ENCODE measurements at places on chromosomes 6 and 20.

DNA sequence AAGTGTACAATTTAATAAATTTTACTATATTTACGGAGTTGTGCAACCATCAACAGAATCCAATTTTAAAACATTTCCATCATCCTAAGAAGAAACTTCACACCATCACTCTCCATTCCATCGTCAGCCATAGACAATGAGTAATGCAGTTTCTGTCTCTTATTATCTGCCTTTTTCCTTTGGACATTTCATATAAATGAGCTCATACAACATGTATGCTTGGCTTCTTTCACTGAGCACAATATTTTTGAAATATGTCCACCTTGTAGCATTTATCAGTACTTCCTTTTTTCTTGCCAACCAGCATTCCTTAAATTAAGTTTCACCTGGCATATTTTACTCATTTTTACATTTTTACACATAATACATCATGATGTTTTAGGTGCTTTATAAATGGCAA is 22.7 kb upstream of the HIVEP1 start:
- DNase-seq: no peak

GRCh38 chr6:139713424-139713823 is 339.0 kb upstream of the CITED2 start:
- DNase-seq: no peak

- no peak for DNase-seq
Observed at GRCh38 chr6:100167585-100167984, 173.6 kb upstream of the MCHR2 start.

DNA sequence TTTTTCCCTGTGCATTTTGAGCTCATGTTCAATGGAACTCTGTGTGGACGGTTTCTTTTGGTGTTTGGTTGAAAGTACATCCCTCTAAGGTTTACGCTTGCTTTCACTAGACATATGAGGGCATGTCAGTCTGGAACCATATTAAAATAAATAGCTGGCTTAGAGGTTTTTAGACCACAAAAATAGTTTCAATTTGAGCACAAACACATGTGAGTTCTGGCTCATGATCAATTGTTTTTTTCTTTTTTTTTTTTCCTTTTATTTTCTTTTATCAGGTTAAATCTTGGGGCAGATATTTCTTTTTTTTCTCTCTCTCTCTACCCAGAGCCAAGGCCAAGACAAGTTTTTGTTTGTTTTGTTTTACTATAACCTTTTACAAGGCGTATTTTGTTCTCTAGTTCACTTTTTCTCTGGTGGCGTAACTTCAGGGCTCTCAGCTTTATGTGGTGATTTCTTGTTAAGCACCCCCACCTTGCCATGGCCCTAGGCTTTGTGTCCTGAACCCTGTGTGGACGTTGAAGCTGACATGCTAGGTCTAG is 92.9 kb downstream of the SHLD1 start:
- no peak for DNase-seq

- peak; percentile 92 for DNase-seq
Observed at GRCh38 chr6:21987501-21987957, 309.3 kb downstream of the PRL start.

GRCh38 chr6:52666523-52666922 is 4.4 kb upstream of the TMEM14A start:
- no peak for DNase-seq

- no peak for DNase-seq
Observed at GRCh38 chr20:35150846-35151579, 3.9 kb upstream of the EDEM2 start.

DNA sequence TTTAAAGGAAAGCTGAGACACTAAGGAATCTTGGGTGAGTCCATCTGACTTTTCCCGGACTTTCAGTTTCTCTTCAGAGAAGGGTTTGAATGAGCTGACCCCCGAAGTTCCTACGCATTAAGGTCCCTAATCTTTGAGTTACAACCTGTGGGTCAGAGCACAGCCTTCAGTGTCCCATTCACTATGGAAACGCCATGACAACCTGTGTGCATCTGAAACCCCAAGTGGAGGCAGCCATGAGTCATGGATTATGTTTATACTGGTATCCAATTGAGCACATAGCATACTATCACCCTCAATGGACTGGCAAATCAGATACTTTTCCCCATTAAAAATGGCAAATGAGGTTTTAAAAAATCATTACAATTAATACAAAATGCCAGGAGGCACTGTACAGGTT is 11.4 kb downstream of the MYLK4 start:
- DNase-seq: peak; percentile 70

- no peak for DNase-seq
Observed at GRCh38 chr6:109340811-109341210, 41.5 kb downstream of the CD164 start.

- peak; percentile 66 for DNase-seq
Observed at GRCh38 chr6:161272635-161273273, 1.1 kb downstream of the AGPAT4 start.

DNA sequence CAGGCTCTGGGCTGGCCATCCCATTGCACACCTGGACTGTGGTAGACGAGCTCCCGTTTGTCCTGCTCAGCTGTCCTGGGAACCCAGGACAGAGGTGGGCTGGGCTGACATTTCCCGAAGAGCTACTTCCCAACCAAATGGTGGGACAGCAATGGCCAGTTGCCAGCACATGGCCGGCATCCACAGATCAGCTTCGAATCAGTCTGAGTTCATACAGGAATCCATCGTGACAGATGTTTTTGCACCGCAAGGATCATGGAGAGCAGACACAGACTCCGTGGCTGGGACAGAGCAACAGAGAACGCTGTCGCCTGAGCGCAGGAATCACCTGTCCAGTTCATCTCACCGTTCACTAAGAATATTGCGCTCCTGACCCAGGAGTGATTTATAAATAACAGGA is 198.5 kb downstream of the TTLL2 start:
- DNase-seq: no peak

- DNase-seq: no peak
Observed at GRCh38 chr6:90101403-90101802, 195.2 kb downstream of the BACH2 start.

DNA sequence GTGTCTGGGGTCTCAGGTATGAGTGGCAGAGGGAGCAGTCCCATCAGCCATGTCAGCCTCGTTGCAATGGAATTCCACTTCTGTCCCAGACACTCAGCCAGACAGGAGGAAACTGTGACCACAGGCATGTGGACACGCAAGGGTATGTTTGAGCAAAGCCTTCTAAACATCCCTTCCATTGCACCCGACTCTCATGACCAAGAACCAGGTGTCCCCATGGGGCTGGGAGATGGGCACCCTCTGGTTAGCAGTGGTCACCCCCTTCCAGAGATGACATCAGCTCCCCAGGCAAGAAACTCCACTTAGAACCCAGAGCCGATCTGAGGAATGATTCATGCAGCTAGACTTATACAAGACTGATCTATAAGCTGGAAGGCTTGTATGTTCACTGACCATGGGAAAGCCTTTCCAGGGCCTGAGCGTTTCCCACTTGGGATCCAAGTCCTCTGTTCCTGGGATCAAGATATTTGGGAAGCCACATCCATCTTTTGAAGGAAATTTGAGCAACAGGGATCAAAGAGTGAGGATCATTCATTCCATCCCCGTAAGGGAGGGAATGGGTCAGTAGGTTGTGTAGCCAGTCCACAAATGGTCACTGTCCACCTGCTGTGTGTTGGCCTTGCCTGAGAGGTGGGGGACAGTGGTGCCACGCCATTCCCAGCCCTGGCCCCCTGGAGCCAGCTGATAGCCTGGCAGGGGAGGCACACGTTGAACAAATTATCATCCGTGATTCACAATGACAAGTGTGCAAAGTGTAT is 3.9 kb upstream of the MRGBP start:
- peak; percentile 73 for DNase-seq

DNA sequence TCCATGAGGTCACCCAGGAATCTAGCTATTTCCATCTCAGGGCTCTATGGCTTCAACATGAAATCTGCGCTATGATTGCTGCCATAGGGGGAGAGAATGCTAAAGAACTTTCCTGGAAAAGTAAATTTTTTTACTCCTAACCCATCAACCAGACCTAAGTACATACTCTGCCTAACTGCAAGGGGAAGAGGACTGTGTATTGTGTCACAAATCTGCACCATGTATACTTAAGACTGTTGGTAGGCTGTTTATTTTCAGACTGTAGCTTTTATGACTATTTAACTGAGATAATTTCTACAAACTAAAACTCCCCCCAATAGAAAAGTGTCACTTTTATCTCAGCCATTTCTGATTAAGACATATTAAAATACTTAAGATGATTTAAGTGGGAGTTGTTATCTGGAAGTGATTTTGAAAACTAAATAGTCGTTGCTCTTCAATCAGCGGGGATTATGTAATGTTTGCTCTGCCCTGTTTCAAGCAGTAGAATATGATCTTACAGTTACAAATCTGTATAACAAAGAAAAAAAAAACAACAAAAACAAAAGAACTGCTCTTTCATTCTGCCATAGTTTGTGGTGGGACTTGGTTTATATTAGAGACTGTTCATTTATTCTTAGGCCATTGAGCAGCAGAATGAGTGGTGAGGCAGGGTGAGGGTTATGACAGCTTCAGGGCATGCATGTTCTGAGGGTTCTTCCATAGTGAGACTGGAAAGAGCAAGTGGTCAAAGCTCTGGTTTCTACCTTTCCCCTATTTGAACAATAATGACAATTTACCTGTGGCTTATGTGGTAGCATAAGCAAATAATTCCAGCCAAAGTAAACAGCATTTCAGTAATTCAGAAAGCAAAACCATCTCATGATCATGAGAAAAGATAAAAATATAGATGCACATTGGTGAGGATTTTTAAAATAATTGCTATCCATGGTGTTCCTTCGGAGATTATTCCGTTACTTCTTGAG is 126.3 kb upstream of the CEP162 start:
- no peak for DNase-seq

DNA sequence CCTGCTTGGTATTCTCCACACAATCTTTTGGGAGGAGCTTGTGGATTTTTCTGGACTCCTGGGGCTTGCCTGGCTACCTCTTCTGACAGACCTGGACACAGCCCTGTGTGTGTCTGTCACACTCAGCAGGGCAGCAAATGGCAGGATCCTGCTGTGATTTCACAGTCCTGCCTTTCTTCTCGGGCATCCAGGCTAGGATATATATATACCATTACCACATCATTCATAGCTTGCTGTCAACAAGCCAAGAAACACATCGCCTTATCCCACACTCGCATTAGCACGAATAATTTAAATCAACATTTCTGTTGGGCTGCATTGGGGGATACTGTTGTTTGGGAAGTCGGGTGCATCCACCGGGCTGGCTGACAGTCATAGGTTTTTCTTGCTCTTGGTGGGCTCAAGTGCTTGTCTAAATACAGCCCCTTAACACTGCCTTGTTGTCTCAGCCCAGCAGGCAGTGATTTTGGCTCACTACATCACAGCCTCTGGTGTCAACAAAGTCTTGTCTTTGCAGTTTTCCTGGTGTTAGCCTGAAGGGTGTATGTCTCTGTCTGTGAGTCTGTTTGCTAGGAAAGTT is 154.9 kb upstream of the FERMT1 start:
- peak; percentile 9 for DNase-seq

DNA sequence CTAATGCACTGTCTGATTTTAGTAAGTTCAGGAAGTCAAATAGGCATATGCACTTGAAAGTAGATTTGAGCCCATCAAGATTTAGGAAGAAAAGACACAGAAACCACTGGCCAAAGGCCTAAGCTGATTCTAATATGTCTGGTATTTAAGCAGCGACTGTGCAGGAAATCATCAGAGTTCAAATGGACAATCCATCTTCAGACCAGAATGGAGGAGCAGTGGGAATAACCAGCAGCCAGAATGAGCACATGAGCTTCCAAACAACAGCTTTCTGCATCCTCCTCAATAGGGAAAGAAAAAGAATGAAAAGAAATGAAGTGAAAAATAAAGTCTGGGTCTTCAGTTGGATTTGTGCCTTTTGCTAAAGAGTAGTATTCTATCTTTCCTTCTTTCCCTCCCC is 50.6 kb downstream of the SOD2 start:
- DNase-seq: no peak

DNA sequence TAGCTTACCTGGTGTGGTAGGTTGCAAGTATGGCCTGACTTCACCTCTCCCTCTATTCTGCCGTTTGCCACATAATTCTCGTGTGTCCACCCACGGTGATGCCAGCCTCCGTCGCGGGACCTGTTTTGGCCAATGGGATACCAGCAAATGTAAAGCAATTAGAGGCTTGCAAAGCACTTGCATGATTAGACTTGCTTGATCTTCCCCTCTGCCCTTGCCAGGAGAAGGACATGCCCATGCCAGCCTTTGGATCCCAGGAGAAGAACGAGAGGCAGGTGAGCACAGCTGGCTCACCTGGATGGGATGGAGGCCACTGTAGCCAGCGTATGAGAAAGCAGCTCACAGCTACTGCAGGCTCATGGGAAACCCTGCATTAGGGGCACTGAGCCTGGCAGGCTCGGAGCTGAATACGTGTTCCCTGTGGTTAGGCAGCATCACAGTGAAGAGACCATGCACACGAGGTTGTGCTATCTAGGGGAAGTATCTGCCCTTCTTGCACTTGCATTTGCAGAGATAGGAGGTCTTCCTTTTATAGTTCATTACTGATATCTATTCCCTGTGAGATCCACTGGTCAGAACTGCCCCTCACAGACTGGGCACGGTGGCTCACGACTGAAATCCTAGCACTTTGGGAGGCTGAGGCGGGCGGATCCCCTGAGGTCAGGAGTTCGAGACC is 62.4 kb downstream of the TMEM242 start:
- no peak for DNase-seq

DNA sequence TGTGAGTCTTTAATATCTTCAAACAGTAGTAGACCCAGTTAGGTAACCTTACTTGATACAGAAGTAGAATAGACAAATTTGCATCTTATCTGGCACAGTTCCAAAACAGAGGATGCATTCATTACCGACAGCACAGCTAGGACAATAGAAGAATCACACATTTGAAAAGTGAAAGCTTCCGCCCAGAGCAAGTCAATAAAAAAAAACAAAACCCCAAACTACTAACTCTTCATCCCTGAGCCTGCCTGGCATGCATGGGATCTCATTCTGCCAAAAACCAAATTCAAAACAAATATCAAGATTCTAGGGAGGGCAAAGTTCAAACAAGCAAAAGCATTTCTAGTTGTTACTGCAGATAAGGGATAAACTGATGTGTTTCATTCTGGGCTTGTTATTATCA is 235.4 kb downstream of the BTBD9 start:
- peak; percentile 39 for DNase-seq

DNA sequence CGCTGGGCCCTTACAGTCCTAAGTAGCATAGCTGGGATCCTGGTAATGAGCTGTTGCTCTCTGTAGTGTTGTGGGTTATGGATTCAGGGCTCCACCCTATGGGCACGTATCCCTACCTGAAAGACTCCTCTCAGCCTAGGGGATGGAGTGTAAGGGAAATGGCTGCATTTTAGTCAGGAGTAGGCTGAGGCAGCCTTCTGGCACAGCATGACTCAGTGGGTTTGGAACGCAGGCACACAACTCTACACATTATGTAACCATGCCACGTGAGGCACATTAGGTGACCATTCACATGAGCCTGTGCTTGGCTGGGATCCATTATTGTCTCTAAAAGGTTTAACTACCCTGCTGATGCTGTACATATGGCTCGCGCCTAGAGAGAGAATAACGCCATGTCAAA is 27.8 kb downstream of the HDDC2 start:
- peak; percentile 84 for DNase-seq
